WTC11 (cell line): ENCODE measurements at places on chromosomes 12 and 14. TPM values are rescaled to one million over a fixed set of nuclear protein-coding genes. Genes with fewer than 3 reads are reported as not detected.

DNA sequence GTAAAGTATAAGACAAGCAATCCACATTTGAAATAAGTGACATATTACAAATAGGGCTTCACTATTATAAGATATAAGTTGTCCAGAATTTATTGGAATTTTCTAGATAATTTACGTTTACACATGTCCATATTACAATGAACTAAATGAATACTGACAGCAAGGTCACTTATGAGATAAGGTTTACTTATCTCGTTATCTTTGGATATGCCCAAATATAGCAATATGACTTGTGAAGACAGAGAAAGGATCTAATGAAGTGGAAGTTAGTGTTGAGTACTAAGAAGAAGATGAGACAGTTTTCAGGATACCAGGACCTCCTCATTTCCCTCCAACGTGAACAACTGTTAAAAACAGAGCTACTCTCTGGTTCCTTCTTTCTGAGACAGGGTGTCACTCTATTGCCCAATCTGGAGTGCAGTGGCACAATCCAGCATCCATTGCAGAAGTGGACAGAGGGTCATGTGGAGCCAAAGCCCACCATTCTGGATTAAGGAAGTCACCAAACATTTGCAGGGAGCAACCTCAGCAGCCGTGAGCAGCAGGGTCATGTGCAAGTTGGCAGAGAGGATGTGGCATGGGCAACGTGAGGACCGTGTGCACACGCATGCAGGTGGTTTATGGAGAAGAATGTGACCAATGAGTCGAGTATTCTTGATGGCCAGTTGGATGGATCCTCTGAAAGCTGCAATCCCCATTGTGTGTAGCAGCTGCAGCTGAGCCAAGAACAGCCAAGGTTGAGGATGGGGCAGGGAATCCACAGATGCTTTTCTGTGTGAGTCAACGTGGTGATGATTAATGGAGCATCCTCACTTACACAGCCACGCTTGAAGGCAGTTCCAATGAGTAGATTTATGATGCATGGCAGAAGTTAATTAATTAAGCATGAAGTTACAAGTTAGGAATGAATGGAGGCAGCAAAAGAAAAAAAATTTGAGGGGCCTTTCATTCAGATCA is 111.0 kb downstream of the BICD1 start:
- DNase-seq: no peak

DNA sequence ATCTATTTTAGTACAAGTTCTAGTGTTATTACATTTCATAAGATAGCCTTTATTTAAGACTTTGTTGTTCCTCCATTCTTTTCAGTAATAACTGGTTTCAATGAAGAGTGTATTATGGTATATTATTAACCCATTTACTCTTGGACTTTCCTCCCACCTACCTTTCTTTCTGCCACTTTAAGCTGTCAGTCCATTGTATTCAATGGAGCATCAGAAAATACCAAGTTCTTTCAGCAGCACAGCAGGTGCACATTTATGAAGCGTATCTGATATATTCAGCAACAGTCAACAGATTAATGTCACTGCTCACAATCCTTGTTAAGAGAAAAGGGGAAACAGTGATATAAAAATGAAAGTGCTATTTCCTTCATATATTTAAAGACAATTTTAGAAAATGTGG is 660.9 kb downstream of the C12orf50 start:
- no peak for DNase-seq

The OR6S1 gene
- not detected in 3 replicates for total RNA-seq

DNA sequence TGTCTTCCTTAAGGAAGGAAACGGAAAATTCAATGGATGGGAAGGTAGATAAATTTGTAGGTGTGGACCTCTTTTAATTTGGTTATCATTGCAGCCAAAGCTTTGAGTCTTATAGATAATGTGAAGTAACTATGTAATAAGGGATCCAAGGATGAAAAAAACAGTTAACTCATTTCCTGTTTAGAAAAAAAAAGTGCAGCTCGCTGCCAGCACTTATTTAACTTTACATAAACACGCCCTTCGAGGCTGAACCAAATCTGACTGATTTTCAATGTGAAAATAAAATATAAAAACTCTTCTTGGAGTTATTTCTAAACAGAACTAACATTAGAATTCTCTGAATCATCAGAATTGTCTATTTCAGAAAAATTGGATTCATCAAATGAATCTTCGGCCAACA is 7.0 kb downstream of the NUBPL start:
- no peak for DNase-seq

GRCh38 chr12:54358191-54358944 is 5.9 kb downstream of the GPR84 start:
- DNase-seq: no peak

The IQSEC3 gene
- 1.7 to 2.6 TPM (median 2.2 TPM) in 3 replicates for total RNA-seq

The KRT76 gene
- not detected in 3 replicates for total RNA-seq

DNA sequence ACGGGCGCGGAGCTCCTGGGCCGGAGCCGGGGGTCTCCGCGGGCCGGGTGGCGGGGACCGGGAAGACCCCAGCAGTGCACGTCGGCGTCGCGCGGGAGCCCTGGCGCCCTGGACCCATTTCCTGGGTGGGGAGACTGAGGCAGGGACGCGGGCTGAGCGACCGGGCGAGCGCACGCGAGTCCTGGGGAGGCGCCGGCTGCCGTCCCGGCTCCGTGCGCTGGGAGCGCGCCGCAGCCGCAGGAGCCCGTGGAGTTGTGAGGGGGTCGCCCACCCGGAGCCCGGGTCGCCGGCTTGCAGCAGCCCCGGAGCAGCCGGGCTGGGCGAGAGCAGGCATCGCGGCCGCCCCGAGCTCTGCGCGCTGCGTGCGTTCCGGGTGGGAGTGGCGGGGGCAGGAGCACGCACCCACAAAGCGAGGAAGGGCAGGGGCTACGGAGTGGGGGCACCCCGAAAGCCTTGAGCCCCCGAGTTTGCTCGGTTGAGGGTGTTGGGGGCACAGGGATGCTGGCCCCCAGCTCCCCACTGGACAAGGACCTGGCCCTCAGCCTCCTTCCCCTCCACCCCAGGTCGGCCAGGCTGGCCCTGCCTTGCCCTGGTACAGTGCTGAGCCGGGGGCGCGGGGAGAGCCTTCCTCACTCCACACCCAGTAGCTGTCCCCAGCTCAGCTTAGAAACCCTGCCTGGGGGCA is 620 bp downstream of the MMP17 start:
- DNase-seq: no peak

GRCh38 chr12:66739940-66740651 is 61.2 kb upstream of the GRIP1 start:
- no peak for DNase-seq

- DNase-seq: peak; percentile 66
Measured at GRCh38 chr12:6363330-6364043, 11.9 kb downstream of the SCNN1A start.

DNA sequence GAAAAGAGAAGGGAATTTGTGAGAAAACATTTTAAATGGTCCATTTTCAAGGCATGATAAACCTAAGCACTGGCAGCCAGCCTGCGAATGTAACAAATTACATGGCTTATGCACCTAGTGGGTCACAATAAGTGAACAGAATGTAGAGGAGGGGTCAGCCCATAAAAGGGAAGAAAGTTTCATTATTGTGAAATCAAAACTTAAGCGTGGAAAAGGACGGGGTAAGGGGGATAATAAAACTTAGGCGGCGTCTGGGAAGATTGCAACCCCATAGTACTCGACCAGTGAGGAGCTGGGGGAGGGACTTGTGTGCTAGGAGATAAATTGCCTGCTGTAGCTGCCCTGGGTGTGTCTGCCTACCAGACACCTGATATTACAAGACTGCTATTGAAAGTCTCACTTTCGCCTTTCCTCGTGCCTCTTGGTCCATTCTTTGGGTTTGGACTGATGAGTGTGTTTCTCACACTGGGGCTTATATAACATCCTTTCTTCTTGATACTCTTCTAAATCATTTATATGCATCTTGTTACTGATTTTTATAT is 40.6 kb downstream of the ZDHHC17 start:
- no peak for DNase-seq

GRCh38 chr12:50927766-50928224 is 24.5 kb upstream of the HIGD1C start:
- DNase-seq: no peak

- peak; percentile 58 for DNase-seq
Measured at GRCh38 chr14:94451091-94451771, 1.4 kb downstream of the SERPINA11 start.

DNA sequence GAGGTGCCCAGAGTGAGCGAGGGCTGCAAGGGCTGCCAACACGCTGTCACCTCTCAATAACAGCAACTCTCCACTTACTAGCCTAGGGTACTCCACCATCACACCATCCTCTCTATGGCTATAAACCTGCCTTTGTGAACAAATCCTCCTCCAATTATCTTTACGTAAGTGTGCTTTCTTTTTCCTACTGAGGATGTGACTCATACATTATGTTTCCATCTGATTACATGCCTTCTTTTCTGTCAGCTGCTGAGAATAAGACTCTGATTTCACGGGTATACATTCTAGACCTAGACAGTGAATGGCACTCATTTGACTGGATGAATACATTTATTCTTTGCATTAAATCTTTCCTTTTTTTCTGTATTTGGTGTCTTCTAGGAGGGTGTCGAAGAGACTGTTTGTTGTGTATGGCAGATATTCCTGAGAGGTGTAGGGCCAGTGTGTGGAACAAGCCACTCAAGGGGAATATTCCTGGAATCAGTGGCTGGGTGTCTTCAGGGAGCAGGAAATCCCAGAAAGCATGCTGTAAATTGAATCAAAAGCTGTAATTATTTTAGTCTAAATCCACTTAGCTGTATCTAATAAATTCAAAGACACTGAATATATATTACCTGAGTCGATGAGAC is 327.3 kb upstream of the TMTC1 start:
- no peak for DNase-seq

DNA sequence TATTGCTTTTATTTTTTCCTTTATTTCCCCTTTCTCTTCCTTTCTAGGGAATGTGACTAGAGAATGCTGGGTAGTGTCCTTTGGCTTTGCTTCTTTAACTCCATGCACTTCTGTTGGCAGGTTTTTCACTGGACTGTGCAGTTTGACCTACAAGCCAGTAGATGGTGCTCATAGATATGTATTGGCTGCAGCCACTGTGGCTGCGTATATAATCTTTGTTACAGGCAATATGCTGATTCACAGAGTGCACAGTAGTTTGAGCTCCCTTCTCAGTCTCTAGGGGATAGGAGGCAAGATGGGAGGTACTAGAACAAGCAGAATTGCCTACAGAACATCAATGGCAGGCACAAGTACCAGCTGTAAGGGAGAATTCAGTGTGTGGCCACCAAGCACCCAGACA is 503.5 kb downstream of the LRFN5 start:
- no peak for DNase-seq

The CRIP2 gene
- total RNA-seq: 4.6 to 5.4 TPM (median 5.0 TPM) in 3 replicates

- no peak for DNase-seq
Measured at GRCh38 chr14:68249661-68250451, 430.3 kb downstream of the RAD51B start.

DNA sequence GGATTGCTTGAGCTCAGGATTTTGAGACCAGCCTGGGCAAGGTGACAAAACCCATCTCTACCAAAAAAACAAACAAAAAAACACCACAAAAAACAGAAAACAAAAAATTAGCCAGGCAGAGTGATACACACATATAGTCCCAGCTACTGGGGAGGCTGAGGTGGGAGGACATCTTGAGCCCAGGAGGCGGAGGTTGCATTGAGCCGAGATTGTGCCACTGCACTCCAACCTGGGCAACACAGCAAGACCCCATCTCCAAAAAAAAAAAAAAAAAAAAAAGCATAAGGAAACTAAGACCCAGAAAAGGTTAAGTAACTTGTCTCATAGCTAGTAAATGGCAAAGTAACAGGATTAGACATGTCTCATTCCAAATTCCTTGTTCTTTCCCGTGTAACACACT is 56.3 kb upstream of the PSMA6 start:
- DNase-seq: no peak

- no peak for DNase-seq
Measured at GRCh38 chr12:31407562-31407961, 81.6 kb upstream of the SINHCAF start.

GRCh38 chr14:76962303-76962660 is 66.2 kb downstream of the IRF2BPL start:
- DNase-seq: no peak

The NUP37 gene
- 58.4 to 60.0 TPM (median 58.8 TPM) in 3 replicates for total RNA-seq

DNA sequence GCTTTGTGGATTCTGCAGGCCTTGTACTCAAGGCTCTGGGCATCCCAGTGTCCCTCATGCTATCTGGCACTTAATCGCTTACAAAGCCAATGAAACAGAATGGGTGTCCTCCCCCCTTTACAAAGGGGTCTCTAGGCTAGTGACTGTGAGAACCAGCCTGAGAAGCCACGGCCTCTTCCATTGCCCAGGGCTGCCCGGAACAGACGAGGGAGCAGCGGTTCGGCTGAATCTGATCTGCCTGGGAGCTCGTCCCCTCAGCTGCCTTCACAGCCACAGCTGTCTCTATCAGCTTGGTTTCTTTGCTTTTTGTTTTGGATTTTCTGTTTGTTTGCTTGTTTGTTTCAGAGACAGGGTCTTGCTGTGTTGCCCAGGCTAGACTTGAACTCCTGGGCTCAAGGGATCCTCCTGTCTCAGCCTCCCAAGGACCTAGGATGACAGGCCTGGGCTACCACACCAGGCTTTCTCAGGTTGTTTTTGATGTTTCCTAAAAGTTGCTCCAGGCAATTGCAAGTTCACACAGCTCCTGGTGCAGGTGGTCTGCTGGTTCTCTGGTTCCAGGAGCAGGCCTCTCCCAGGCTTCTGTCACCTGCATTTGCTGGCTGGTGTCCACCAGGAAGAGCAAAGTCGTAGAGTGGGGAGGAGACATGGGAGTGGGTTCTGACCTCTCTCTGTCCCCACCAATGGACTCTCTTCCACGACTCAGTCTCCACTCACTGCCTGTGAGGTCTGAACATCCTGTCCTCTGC is 10.9 kb upstream of the RIN3 start:
- DNase-seq: no peak

GRCh38 chr14:89430391-89431236 is 13.6 kb upstream of the FOXN3 start:
- DNase-seq: no peak

DNA sequence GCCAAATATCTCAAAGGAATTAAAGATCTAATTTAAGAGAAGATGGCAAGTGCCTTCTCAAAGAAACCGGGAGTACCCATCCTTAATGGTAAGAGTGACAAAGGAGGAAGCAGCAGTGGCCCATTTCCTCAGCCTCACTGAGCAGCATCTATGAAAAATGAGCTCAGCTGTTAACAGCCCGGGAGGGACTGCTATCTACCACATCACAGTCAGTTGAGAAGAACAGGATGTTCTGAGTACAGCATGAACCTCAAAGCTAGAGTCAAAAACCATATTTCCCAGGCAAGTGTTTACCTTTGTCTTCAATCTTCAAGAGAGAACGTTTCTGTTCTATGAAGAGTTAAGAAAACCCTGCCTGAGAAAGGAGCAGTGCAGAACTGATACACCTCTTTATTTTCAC is 115.0 kb downstream of the BTG1 start:
- no peak for DNase-seq

The CCDC175 gene
- total RNA-seq: 0.16 to 0.27 TPM in 2 of 3 replicates, not detected in the other

The KRT5 gene
- total RNA-seq: not detected in 3 replicates

DNA sequence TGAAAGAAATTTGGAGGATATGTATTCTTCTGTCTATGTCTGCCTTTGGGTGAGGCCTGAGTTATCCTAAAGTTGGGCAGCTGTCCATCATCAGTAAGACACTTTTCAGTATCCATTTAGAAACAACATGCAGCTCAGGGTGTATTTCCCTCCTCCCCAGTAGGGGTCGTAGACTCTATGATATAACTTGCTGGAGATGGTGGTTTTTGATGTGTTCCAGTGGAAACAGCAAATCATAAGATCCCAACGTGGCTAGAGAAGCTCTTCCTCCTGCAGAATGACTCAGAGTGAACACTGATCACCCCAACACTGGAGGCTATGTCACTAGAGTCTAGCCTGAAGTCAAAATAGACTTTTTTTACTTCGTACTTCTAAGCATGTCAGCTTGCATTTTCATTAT is 331.6 kb upstream of the STXBP6 start:
- no peak for DNase-seq
